Bone marrow (tissue), 2 donors: ENCODE measurements at places on chromosomes 5 and 9.

DNA sequence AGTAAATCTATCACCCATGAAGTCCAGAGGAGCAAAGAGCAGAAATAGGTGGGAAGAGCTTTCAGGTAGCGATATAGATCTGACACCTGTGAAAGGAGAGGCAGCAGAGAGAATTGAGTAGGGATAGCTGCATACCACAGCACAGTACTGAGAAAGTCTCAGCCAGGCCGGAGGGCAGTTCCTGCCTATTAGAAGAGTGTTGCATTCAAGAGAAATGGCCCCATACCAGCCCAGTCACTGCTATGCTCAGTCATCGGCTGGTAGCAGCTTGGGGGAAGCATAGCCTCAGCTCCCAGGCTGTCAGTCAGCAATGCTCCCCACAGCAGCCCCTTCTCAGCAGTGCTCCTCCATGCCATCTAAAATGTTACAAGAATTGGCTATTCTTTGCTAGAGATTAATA is 285.1 kb upstream of the CDH6 start:
- no peak for DNase-seq

DNA sequence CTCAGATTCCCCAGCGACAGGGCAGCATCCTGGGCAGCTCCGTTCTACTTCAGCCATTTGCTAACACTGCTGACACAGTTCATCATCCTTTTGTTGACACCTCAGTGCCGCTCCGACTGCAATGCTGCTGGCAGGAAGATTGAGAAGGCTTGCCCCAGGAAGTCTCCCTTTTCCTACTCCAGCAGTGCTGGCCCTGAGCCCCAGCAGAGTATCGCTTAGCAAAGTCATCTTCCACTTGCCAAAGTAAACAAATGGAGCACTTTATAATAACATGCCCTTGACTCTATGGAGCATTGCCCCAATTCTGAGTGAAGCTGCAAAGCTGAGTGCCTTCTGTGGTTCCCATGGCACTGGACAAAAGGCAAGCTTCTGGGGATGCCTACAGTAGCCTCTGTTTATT is 32.2 kb downstream of the PRLR start:
- no peak for DNase-seq

- no peak for DNase-seq
Measured at GRCh38 chr5:170261528-170262043, 28.8 kb downstream of the C5orf58 start.

GRCh38 chr9:96031366-96031824 is 155.9 kb downstream of the ERCC6L2 start:
- DNase-seq = no peak

- no peak for DNase-seq
Measured at GRCh38 chr9:30075451-30076199, 2308.8 kb upstream of the ACO1 start.

DNA sequence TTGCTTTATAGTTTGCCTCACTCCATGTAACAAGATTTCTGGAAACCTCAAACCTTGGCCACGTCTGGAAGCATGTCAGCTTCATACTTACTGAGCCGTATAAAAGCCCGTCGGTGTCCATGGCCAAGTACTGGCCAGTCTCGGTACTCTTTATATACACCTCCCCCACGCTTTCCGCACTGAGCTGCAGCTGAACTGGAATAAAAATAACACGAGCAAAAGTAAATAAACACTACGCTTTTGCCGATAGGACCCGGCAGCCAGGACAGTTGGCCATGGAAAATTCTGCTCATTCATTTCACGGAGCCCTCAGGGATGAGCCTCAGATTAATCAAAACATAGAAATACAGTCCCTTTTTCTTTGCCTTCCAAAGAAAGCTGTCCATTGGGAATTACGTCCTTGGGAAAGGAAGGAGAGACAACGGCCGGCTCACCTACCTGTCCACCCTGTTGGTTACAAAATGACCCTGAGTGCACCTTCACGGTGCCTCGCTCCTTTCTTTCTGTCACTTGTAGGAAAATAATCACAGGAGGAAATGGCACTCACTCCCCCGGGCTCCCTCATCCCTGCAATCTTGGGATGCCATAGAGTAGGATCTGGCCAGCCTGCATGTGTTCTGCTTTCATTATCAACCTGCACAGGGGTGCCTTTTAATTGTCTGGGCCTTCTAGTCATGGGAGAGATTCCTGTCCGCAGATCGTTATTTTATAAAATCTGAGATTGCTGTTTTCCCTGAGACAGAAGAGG is 85.1 kb downstream of the FGF1 start:
- DNase-seq = no peak

DNA sequence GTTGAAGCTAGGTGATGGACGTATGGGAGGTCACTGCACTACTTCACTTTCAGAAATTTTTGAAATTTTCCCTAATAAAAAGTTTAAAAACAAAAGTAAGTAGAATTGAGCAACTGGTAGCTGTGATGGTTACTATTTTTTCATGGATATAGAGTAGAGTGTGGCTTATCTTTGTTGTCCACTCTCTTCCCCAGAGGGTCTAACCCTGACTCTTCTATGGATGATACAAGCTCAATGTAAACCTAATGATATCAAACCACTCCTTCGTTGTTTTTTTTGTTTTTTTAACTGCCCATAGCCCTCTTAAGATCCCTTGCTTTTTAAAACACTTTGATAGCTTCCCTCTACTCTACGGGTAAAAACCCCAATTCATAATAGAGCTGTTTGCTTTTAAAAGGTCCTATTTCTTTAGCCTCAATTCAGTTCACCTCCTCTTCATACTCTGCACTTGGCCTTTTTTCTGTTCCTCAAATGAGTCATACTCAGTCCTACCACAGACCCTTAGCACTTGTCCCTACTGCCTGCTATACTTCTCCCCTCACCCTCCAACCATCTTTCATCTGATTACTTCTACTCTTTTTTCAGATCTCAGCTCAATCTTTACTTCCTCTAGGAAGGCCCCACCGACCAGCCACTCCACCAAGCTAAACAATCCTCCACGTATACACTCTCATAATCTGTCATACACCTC is 2.6 kb downstream of the HDAC3 start:
- DNase-seq = no peak

- DNase-seq = no peak
Measured at GRCh38 chr9:125707472-125707804, 430 bp upstream of the MAPKAP1 start.

DNA sequence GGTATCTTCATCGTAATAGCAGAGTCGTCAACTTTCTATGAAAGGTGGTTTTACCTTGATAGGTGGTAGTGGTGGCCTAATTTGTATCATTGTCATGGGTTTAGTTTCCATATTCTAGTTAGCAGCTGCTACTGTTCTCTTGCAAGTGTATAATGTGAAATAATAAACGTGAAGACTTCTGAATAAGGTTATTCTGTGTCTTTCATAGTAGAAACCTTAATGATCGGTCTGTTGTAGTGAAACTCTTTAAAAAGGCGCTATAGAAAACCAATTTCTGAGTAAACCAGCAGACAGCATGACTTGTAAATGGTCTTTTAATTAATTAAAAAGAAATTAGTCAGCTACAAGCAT is 1.6 kb downstream of the SET start:
- DNase-seq = no peak

GRCh38 chr5:147688656-147689356 is 93.7 kb downstream of the JAKMIP2 start:
- no peak for DNase-seq

DNA sequence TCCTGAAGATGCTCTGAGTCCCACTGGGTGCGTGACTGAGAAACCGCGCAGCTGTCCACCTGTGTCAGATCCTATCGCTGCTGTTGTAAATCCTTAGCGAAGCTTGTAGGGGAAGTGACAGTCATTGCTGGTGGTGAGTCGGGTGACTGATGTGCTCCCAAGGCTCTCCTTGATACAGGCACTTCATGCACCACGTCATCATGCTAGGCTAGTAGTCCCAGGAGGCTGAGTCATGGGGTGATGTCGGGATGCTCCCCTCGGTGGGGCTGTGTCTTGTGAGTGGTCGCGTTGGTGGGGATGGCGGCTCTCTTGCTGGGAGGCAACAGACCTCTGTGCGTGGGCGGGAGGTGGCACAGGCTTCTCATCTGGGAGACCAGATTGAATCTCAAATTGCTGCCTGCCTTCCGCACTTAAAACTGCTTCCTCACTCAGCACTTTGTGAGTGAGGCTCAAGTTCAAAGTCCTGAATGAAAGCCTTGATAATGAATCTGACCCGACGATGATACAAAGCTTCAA is 84.7 kb downstream of the CSNK1A1 start:
- DNase-seq = no peak

DNA sequence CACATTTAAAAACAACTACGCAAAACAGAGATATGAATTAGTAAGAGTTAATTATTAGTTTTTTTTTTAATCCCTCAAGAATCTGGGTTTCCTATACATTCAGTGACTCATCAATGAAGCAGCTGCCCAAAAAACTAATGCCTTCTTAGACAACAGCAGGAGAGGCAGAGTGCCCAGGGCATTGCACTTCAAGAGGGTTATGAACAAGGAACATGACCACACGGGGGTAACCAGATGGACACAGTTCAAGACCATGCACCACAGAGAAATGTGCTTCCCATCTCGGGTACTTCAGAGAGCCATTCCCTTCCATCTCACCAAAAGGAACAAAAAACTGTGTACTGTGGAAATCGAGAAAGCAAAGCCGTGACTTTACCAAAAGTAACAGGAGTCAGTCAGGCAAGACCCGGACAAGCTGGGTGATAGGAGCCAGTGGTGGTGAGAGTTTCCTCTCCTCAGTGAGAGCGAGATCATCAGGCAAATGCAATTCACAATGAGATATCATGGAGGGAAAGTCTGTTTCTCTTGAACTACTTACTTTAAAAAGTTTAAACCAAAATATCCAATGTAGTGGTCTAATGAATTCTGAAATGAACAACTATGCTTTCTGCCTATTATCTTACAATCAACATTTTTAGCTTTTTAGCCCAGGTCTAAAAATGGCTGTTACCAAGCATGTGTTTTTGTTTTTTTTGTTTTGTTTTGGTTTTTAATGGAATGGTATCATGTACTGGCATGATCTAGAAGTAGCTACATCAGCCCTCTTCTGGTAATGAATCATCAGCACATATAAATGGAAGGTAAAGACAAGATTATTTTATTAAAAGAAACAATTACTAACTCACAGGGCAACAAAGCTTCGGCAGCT is 192.1 kb downstream of the TSSK1B start:
- no peak for DNase-seq

DNA sequence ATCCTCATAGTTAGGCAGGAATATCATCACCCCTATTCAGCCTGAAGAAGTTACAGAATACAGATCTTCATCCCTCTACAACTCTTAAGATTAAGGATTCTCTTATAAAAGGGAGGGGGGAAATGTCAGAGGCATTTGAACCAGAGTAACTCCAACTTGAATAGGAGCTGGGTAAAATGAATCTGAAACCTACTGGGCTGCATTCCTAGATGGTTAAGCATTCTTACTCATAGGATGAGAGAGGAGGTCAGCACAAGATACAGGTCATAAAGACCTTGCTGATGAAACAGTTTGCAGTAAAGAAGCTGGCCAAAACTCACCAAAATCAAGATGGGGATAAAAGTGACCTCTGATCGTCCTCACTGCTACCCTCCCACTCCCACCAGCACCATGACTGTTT is 14.4 kb downstream of the FREM1 start:
- no peak for DNase-seq

- no peak for DNase-seq
Measured at GRCh38 chr5:150384701-150385100, 27.2 kb downstream of the TCOF1 start.
